ENCODE measurements at places on chromosomes 7 and 10. TPM values are rescaled to one million over a fixed set of nuclear protein-coding genes. Genes with fewer than 3 reads are reported as not detected.

AKR1C1 gene
- total RNA-seq: 119 TPM

CYP3A4 gene
- 0.34 TPM for total RNA-seq

AKR1C2 gene
- total RNA-seq: 170 TPM

CFAP70 gene
- 1.5 TPM for total RNA-seq

ADRA2A gene
- 3.6 TPM for total RNA-seq

LRGUK gene
- 0.12 TPM for total RNA-seq

GRCh38 chr10:27192284-27192683 lies 37.1 kb downstream of the MASTL start:
- no peak for DNase-seq

DNA sequence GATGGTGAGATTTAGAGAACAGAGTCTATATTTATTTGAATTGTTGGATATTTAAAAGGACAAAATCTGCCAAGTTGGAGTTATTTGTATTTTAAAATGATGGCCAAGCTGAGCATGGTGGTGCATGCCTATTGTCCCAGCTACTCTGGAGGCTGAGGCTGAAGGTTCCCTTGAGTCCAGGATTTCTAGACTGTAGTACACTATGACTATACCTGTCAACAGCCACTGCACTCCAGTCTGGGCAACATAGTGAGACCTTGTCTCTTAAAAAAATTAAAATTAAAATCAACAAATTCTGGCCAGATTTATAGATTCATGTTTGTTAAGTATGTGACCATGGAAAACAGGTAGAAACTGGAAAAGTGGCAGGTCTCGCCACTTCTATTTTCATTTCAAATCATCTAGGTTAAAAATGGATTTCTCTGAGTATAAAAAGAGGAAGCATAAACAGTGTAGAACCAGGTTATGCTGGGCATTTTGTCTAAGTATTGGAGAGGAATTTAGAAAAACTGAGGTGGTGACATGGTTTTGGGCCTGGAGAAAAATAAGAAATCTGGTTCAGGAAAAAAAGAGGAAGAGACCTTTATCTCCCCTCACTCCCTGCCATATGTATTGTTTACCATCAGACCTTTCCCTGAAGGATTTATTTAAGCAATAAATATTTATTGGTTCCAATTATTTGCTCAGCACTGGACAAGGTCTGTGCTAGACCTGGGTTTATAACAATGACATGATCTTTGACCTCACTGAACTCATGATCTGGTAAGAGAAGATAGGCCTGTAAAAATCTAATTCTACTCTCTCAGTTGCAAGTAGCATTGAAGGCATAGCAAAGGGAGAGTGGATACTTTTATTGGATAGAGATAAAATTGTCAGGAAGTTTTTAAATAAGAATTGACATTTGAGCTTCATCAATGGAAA lies 134.2 kb downstream of the TSPAN12 start:
- DNase-seq: no peak

GRCh38 chr10:63703113-63703670 lies 182.0 kb downstream of the REEP3 start:
- no peak for DNase-seq

- DNase-seq: no peak
Measured at GRCh38 chr7:26305090-26305868, 13.6 kb downstream of the SNX10 start.

MACC1 gene
- total RNA-seq: 0.06 TPM

ARL4A gene
- 17.9 TPM for total RNA-seq

GATA3 gene
- 1.9 TPM for total RNA-seq

Measured in left cardiac atrium (tissue), 4 donors.